Common myeloid progenitor, CD34-positive (primary cell): ENCODE measurements at places on chromosomes 16 and 17.
A peak's percentile ranks its signal among the peaks of the same experiment; 100 is the strongest.

DNA sequence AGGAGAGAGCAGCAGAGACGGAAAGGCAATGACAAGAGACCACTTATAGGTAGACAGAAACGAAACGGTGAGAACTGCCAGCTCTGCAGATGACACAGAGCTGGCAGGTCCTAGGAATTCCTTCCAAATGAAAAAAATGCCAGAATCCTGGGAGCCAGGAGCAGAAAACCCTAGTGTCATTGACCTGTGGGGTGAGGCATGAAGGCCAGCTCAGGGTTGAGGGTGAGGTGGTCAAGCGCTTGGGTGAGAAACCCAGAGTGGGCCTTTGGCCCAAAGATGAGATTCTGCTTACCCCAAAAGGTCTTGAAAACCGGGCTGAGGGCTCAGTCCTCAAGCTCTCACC, 9.2 kb downstream of the HIC1 start:
- DNase-seq, result no peak
- no peaks in the 10 kb centered on the region for H3K27me3 ChIP-seq
- peaks cover 46% of the 10 kb centered on the region for H3K36me3 ChIP-seq
- H3K27ac ChIP-seq, result no peak overlapping the region
- H3K4me3 ChIP-seq, result no peak overlapping the region

GRCh38 chr16:49464877-49465504, 91.4 kb downstream of the C16orf78 start:
- peaks cover 2% of the 10 kb centered on the region for H3K27me3 ChIP-seq
- no peaks in the 10 kb centered on the region for H3K36me3 ChIP-seq
- no peak for DNase-seq

DNA sequence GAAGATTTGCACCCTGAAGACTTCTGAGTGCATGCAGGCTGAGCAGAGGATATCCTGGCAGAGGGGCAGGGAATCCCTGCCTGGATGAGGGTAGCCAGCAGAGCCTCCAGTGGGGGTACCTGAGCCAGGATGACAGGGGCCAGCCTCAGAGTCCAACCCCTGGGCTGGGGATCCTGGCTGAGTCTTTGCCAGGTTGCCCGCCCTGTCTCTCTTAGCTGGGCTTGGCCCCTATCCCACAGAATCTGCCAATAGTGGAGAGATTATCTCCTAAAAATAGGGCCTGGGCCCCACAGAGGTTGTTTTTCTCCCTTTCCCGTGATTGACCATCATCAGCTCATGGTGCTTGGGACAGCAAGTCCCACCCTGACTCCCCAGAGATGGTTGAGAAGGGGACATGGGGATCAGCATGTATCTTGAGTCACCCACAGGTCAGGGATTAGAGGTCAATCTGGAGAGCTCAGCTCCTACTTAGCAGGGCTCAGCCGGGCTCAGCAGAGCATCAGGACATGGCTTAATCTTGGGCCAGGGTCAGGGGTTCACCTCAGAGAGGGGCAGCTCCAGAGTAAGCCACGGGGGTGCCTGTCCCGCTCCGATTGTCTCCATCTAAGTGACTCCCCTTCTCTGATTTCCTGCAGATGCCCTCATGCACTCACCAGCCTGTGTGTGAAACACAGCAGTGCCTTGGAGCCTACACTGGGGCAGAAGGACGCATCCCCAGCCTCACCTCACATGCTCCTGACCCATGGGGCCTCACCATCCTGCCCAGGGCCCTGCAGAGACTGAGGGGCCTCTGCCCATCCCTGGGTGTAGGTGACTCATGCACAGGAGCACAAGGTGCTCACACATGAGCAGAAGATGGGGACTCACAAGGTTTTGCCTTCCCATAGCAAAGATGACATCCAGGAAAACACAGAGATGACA, 11.5 kb downstream of the CDH16 start:
- no peaks in the 10 kb centered on the region for H3K4me1 ChIP-seq
- no peak overlapping the region for H3K4me3 ChIP-seq
- DNase-seq, result no peak

- no peaks in the 10 kb centered on the region for H3K27me3 ChIP-seq
- H3K4me3 ChIP-seq, result no peak overlapping the region
- H3K27ac ChIP-seq, result no peak overlapping the region
- no peaks in the 10 kb centered on the region for H3K36me3 ChIP-seq
- H3K4me1 ChIP-seq, result peaks cover 22% of the 10 kb centered on the region
Observed at GRCh38 chr16:14004031-14004728, 66.9 kb upstream of the MRTFB start.

GRCh38 chr17:75260641-75261335, 618 bp downstream of the GGA3 start:
- peak overlapping the region; percentile 91 for H3K4me3 ChIP-seq
- H3K27me3 ChIP-seq, result no peaks in the 10 kb centered on the region
- H3K36me3 ChIP-seq, result peaks cover 19% of the 10 kb centered on the region
- peaks cover 40% of the 10 kb centered on the region for H3K4me1 ChIP-seq
- DNase-seq, result peak; percentile 65
- peak overlapping the region; percentile 99 for H3K27ac ChIP-seq

DNA sequence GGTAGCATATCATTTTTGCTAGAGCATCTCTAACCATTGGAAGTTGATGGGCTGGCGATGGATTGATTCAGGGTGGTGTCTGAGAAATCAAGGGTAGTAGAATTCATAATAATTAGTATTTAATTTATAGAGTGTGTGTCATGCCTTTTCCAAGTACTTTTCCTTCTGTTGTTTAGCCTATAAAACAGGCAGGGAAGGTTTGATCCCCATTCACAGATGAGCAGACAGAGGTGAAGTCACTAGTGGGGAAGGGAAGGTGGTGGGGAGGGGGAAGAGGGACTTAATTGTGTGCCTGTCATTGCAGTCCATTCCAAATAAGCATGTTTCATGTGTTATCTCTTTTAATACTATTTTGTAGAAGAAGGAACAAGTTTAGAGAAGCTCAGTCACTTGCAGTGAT, 131.3 kb downstream of the MSI2 start:
- peaks cover 67% of the 10 kb centered on the region for H3K36me3 ChIP-seq
- no peaks in the 10 kb centered on the region for H3K27me3 ChIP-seq
- H3K27ac ChIP-seq, result peak overlapping the region; percentile 74
- peaks cover 94% of the 10 kb centered on the region for H3K4me1 ChIP-seq

DNA sequence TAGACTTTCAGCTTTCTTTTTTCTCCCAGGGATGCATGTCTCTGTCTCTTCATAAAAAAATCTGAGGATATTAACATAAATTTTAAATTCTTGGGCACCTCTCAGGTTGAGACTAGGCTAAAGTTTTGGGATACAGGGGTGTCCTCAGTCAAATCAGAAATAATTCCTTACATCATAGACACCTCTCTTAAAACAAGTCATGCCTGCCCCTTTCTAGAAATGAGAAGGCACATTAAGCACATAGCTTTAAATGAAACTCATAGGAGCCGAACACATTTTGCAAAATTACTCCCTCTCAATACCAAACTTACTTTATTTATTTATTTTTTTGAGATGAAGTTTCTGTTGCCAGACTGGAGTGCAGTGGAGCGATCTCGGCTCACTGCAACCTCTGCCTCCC, 67.3 kb upstream of the BCAR1 start:
- H3K27me3 ChIP-seq, result peaks cover 83% of the 10 kb centered on the region
- DNase-seq, result no peak
- H3K36me3 ChIP-seq, result peaks cover 6% of the 10 kb centered on the region
- H3K27ac ChIP-seq, result no peak overlapping the region
- no peak overlapping the region for H3K4me3 ChIP-seq
- peaks cover 6% of the 10 kb centered on the region for H3K4me1 ChIP-seq

DNA sequence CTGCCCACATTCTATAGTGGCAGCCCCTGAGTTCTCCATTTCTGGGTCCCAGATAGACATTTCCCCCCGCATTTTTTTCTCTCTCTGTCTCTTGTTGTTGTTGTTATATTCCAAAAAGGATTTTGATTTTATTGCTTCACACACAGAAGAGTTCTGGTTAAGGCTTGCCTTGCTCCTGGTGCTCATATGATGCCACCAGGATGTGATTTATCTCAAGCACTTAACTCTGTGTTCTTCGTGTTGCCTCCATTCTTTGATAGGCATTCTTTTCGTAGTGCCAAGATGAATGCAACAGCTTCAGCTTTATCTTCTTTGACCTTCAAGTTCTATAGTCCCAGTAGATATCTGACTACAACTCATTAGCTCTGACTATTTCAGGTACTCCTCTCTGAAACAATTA, 9.1 kb downstream of the ITGA3 start:
- H3K36me3 ChIP-seq, result no peaks in the 10 kb centered on the region
- no peaks in the 10 kb centered on the region for H3K27me3 ChIP-seq
- H3K27ac ChIP-seq, result no peak overlapping the region
- no peak overlapping the region for H3K4me3 ChIP-seq
- no peaks in the 10 kb centered on the region for H3K4me1 ChIP-seq
- DNase-seq, result no peak

DNA sequence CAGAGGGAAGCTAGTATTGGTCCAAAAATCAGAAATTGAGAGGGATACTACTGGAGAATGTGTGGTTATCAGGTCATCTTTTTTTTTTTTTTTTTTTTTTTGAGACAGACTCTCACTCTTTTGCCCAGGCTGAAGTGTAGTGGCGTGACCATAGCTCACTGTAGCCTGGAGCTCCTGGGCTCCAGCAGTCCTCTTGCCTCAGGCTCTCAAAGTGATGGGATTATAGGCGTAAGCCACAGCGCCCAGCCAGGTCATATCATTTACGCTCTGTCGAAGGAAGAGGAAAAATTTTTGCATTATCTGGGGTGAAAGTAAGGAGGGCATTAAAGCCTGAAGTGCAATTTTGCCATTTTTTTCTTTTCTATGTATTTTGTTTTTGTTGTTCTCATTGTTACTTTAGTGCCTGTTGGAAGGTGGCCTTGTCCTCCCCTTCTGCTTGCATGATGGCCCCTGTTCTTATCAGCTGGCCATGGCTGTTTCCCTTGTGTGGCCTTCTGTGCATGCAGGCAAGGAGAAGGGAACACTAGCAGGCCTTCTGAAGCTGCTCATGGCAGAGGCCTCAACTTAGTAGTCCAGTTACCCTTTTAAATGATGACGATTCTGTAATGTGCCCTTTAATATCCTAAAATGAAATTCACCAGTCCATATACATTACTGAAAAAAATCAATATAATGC, 118.3 kb downstream of the SPECC1 start:
- H3K27ac ChIP-seq, result no peak overlapping the region
- H3K4me1 ChIP-seq, result no peaks in the 10 kb centered on the region
- no peaks in the 10 kb centered on the region for H3K27me3 ChIP-seq
- peak; percentile 38 for DNase-seq
- peaks cover 2% of the 10 kb centered on the region for H3K36me3 ChIP-seq
- no peak overlapping the region for H3K4me3 ChIP-seq

DNA sequence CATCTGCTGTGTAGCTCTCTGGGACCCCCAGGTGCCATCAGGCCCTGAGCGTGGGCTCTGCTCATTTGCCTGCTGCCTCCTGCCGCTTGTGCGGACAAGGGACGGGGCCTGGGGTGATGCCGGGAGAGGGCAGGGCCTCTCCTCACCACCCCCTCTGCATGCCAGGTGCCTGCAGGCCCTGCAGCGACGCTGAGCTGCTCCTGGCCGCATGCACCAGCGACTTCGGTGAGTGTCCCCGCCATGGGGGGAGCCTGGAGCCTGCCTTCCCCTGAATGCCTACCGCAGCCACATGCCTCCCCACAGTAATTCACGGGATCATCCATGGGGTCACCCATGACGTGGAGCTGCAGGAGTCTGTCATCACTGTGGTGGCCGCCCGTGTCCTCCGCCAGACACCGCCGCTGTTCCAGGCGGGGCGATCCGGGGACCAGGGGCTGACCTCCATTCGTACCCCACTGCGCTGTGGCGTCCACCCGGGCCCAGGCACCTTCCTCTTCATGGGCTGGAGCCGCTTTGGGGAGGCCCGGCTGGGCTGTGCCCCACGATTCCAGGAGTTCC, 1.9 kb downstream of the METRN start:
- no peak overlapping the region for H3K4me3 ChIP-seq
- DNase-seq, result no peak
- peaks cover 39% of the 10 kb centered on the region for H3K27me3 ChIP-seq
- H3K36me3 ChIP-seq, result no peaks in the 10 kb centered on the region
- peaks cover 49% of the 10 kb centered on the region for H3K4me1 ChIP-seq
- no peak overlapping the region for H3K27ac ChIP-seq

DNA sequence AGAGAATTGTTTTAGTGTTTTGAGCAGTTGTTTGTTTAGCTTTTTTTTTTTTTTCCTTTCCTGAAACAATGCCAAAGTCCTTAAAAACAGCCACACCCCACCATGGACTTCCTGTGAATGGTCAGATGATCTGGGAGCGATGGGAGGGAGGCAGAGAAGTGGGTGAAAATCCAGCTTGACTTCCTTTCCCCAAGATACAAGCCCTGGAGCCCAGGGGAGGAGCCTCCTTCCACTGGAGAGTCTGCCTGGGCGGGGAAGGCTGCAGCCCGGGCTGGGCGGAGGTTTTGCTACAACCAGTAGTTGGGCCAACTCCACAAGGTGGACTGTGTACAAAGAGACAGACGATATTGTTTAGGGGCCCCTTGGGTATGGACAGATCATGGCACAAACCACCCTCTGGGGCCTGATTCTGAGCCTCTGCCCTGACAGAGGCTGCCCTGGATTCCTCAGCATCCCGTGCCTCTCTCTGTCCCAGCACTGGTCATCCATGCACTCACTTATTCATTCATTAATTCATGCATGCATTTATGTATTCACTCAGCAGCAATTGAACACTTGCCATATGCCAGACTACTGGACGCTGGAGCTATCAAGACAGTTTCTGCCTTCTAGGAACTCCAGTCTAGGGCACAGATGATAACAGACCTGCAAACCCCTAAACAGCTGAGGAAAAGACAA, 29.8 kb downstream of the WSB1 start:
- no peak for DNase-seq
- H3K27me3 ChIP-seq, result no peaks in the 10 kb centered on the region
- no peak overlapping the region for H3K4me3 ChIP-seq
- H3K36me3 ChIP-seq, result peaks cover 1% of the 10 kb centered on the region

- H3K4me1 ChIP-seq, result no peaks in the 10 kb centered on the region
- no peak for DNase-seq
- H3K4me3 ChIP-seq, result no peak overlapping the region
- H3K36me3 ChIP-seq, result no peaks in the 10 kb centered on the region
- no peak overlapping the region for H3K27ac ChIP-seq
Observed at GRCh38 chr17:28199115-28199514, 119.9 kb upstream of the TMEM97 start.

- H3K4me3 ChIP-seq, result no peak overlapping the region
- H3K27ac ChIP-seq, result no peak overlapping the region
- no peaks in the 10 kb centered on the region for H3K36me3 ChIP-seq
- no peak for DNase-seq
- H3K27me3 ChIP-seq, result no peaks in the 10 kb centered on the region
Observed at GRCh38 chr16:59905606-59906005, 1171.5 kb upstream of the GOT2 start.
